SK-MEL-5 (cell line): ENCODE measurements at places on chromosomes 13 and 19. TPM values are rescaled to one million over a fixed set of nuclear protein-coding genes. Genes with fewer than 3 reads are reported as not detected.
A peak's percentile ranks its signal among the peaks of the same experiment; 100 is the strongest.

The CRX gene
- total RNA-seq, result not detected in 2 replicates

The ZNF358 gene
- total RNA-seq, result 17.7 and 18.7 TPM in 2 replicates

The KRTDAP gene
- not detected in 2 replicates for total RNA-seq

- DNase-seq, result no peak
Observed at GRCh38 chr13:41970918-41971317, 10.0 kb upstream of the VWA8 start.

DNA sequence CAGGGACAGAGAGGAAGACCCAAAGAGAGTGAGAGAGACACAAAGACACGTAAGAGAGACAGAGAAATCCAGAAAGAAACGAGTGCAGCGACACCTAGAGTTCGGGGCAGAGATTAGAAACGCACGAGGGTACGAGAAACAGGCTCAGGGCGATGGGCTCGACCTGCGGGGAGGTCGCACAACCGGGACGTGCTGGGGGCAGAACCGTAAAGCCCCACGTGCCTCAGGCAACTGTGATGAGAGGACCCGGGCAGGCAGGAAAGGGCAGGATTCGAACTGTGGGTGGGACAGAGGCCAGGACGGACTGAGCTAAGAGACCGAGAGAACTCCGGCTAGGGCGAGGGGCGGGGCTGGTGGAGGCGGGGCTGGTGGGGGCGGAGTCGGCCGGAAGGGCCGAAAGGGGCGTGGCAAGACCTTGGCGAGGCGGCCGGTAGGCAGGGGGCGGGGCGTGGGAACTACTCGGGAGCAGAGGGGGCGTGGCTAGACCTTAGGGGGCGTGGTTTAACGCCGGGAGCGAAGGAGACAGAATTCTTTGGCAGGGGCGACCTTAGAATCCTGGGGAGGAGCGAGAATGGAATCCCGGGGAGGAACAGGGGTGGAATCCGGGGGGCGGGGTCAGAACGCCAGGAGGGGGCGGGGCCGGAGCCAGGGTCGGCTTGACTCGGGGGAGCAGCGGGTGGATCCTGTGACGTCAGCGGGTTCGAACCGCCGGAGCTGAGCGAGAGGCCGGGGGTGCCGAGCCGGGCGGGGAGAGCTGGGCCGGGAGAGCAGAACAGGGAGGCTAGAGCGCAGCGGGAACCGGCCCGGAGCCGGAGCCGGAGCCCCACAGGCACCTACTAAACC, at the start of gene NECTIN2:
NECTIN2 (plus strand) TSS at position 686 of the 843 bp plus-strand sequence. CDS start 229 bp downstream, outside the sequence.
- DNase-seq, result peak; percentile 97

DNA sequence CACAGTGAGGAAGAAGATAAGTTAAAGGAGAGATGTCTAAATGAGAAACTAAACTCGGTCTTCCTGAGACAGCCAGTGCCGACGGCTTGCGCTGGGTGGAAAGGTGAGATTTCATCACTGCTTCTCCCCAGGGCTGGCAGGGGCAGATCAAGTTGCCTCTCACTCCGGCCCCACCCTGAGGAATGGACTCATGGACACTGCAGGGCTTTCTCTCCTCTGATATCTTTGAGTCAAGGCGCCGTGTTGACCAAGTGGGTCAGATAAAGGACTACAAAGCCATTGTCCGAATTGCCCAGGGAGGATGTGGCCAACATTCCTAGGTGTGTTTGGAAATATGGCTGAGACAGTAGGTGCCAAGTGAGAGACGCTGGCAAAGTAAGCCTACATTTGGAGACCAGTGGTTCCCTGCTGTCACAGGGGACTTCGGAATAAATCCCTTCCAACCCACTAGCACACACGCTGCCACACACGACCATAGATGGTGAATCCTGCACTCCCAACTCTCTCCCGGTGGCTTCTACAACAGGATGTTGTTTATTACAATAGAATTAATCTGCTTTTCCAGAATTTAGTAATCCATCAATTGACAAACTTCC, 156.5 kb upstream of the TSC22D1 start:
- no peak for DNase-seq

DNA sequence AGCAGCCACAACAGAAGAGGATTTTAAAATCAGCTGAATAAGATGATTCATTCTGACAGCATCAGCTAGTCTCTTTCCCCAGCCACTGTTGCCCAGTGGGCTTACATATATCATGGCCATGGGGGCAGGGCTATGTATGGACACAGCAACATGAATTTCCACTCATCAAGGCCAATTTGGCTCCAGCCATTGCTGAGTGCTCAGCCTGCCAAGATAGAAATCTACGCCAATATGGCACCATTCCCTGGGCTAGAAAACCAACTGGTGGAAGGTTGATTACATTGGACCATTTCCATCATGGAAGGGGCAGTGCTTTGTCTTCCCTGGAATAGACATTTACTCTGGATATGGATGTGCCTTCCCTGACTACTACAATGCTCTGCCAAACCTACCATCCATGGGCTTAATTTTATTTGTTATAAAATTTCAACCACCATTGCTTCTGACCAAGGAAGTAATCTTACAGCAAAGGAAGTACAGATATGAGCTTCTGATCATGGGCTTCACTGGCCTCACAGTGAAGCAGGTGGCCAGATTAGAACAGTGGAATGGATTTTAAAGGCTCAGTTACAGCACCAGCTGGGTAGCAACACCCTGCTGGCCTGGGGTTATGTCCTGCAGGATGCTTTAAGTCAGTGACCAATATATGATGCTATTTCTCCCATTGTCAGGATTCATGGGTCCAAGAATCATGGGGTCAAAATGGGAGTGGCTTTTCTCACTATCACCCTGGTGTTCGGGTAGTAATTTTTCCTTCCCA, 9.8 kb upstream of the ALOX5AP start:
- no peak for DNase-seq

- DNase-seq, result peak; percentile 64
Observed at GRCh38 chr19:10551698-10552301, 8.1 kb downstream of the ATG4D start.
